T-helper 2 cell (primary cell): ENCODE measurements at places on chromosomes 7 and 10.

DNA sequence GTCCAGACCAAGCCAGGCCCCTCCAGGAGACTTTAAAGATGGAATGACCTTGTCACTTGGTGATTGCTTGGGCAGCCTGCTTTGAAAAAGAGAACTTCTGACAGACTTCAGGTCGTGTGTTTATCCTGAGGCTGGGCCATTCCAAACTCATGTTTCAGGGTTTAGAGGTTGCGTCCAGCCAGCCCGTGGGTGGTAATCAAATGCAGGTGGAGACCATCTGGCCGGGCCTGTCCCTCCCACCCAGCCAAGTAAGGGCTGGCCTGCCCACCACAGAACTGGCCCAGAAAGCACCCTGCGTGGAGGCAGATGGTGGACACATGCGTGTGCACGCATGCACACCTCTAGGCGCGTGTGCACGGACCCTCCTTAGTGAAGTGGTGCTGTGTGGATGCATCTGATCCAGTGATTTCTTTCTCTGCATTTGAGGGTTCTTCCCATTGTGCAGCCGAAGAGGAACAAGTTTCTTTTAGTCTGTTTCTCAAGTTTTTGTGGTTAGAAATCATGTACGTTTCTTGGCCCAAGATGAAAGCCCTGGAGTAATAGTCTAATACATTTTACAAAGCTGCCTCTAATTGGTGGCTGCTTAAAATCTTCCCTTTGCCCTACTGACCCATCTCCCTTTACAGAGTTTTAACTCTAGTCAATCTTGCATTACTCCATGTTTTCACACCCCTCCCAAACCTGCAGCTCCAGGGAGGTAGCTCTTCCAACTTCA is 43.0 kb downstream of the SUFU start:
- no peak for DNase-seq

GRCh38 chr7:70570029-70570428 is 561.9 kb upstream of the GALNT17 start:
- no peak for DNase-seq

DNA sequence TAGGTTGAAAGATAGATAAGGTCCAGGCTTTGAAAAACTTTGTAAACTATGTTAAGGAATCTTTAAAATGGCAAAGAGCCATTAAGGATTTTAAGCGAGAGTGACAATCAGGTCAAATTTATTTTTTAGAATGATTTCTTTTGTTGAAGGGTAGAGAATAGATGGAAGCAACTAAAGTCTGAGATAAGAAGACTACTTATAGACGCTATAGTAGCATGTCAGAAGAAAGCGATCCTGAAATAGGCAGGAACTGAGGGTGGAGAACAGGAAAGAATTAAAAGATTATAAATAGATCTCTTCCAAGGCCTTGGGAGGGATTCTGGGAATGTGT is 13.0 kb upstream of the TSPAN13 start:
- DNase-seq = no peak

GRCh38 chr7:2583798-2584580 is 25.2 kb downstream of the IQCE start:
- DNase-seq = no peak

DNA sequence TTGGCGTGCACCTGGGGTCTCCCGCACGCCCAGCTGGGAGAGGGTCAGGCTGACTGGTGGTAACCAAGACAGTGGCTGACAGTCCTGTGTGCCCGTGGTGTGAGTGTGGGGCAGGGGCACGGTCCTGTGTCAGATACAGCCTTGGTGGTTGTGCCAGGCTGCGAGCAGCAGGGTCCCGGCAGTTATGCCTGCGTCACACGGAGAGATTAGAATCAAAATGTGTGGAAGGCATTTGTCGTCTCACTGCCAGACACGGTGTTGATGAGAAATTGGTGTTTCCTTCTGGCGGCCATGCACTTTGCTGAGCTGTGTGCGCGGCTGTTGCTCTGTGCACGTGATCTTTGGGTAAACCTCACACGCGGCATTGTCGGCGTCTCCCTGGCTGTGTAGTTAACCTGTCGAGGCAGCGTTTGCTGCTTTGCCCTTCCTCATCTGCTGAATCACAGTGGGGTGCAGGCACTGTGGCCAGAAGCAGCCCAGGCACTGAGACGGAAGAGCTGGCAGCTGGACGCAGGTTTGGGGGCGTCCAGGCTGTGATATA is 87.7 kb downstream of the NKX6-2 start:
- no peak for DNase-seq

DNA sequence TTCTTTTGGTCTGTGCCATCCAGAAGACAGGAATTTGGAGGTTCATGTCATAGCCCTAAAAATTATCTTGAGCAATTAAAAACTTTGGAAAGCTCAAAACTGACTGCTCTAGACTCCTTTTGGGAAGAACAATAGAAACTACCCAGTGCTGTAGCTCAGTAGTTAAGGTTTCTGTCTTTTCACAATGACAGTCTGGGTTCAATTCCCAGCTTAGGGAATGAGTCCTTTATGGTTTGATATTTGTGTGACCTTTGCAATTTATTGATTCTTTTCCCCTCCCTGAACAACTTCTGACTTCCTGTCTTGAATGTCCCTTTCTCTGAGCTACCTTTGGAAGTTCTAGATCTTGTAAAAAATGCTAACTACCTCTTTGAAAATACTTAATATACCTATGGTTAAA is 603.3 kb upstream of the IGFBP3 start:
- no peak for DNase-seq

DNA sequence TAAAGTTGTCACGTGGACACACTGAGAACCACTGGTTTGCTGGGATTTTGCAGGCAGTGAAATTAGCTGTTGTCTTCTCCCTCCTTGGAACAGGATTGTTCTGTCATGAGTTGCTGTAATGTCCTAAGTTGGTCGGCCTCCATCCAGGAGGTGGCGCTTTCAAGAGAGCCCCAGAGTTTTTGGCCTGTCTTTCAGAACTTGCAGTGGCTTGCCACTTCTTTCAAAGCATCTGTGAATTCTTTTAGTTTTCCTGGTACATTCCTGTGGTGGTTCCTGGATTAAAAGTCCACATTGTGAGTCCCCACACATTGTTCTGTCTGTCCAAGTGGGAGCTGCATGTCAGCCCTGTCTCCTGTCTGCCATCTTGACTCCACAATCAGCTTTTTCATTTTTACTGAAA is 133.8 kb downstream of the PON1 start:
- DNase-seq = no peak

DNA sequence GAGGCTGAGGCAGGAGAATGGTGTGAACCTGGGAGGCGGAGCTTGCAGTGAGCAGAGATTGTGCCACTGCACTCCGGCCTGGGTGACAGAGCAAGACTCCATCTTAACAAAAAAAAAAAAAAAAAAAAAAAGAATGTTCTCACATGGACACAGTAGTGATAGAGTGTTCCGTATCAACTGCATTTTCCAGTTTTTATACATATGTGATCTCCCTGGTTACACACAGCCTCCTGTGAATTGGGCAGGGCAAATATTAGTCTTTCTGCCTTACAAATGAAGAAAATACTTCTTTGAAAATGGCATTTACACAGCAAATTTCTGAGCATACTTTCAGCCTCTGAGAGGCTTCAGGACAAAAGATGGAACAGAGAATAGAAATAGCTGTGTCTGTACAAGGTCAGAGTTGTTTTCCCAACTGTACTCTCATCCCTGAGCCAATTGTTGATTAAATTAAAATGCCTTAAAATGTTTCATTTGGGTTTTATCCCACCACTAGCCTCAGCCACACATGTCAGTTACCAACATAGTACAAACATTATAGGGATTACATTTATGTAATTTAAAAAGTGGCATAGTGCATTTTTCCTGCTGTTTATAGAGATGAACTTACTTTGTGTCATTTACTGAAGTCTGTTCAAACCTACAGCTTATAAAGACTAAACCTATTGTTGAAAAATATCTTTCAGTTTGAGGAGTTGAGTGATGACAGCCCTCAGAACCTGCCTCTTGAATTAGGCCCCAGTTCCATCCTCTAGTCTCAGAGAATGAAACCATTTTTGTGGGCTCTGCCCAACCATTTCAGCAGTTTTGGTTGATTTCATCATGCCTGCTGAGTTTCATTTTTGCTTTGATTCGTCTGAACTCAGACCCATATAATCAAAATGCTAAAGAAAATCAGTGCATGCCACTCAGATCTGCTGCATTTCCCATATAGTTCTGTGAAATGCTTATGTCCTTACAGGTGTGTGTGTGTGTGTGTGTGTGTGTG is 609.4 kb upstream of the C7orf33 start:
- DNase-seq = no peak

GRCh38 chr7:137967143-137968018 is 34.5 kb downstream of the CREB3L2 start:
- DNase-seq = no peak

- DNase-seq = no peak
Measured at GRCh38 chr10:938941-939678, 7.6 kb upstream of the LARP4B start.

DNA sequence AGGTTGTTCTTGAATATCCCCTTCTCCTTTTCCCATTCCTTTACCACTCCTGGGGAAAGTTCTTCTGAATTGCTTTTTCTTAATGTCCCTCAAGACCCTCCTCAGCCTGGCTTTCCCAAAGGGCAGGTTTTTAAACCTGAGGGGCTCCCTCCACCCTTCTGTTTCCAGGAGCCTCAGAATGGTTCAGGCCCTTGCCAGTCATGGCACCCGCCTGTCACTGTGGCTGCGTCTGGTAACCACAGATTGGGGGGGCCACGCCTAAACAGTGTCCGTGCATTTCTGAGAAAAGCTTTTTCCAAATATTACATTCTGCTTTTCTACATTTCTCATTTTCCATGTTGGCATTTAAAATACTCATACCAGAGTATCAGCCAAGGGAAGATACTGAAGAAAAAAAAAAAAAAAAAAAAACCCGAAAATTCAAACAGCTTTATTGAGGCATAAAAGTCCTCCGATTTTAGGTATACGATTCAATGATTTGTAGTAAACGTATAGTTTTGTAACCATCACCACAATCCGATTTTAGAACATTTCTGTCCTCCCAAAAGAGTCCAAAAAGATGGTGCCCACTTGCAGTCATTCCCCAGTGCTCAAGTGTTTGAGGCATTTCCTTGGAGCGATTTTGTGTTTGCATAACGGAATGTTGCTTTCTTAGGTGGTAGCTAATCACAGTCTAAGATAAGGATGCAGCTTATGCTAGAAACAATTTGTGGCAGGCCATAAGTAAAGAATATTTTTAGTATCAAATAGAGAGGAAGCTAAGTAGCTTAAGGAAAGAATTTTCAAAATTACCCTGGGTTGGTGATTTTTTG is 22.1 kb downstream of the HKDC1 start:
- DNase-seq = no peak

- no peak for DNase-seq
Measured at GRCh38 chr7:30074422-30075030, 46.3 kb downstream of the PLEKHA8 start.

DNA sequence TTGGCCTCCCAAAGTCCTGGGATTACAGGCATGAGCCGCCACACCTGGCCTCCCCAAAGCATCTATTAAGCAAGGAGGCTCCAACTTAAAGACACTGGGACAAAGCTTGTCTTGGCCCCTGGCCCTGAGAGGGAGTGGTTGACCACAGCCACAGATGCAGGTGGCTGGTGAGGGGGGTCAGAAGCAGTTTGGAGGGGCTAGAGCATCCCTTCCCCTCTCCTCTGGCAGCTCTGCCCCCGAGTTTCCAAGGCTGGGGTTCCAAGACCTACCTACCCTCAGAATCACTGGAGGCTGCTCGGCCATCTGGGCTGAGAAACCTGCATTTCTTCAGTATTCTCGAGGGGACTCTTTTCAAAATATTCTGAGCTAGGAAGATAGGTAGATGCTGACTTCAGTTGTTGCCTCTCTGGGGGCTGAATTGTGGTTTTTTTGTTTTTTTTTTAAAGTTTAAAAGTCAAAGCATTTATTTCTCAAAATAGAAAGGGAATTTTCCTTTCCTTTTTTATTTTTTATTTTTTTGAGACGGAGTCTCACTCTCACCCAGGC is 32.6 kb downstream of the DDIT4 start:
- no peak for DNase-seq

DNA sequence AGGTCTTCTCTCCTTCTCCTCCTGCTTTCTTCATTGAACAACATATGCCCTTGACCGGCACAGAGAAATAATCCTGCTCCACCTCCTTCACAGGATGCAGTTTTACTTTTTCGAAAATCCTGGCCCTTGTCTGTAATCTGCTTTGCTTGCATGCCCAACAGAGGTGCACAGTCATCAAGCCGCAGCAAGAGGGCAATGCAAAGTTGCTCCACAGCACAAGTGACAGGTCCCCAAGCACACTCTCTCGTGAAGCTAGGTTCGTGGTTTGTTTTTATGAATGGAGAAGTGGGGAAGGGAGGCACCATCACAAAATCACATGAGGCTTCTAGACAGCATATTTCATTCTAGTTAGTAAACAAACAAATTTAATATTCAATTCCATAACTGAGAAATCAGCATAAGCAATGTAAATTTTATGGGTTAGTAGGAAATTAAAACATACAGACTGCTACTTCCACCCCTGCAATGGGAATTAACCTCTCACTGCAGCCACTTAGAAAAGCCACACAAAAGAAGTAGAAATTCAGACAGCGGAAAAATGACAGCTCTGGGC is 178.8 kb downstream of the TPK1 start:
- DNase-seq = no peak

DNA sequence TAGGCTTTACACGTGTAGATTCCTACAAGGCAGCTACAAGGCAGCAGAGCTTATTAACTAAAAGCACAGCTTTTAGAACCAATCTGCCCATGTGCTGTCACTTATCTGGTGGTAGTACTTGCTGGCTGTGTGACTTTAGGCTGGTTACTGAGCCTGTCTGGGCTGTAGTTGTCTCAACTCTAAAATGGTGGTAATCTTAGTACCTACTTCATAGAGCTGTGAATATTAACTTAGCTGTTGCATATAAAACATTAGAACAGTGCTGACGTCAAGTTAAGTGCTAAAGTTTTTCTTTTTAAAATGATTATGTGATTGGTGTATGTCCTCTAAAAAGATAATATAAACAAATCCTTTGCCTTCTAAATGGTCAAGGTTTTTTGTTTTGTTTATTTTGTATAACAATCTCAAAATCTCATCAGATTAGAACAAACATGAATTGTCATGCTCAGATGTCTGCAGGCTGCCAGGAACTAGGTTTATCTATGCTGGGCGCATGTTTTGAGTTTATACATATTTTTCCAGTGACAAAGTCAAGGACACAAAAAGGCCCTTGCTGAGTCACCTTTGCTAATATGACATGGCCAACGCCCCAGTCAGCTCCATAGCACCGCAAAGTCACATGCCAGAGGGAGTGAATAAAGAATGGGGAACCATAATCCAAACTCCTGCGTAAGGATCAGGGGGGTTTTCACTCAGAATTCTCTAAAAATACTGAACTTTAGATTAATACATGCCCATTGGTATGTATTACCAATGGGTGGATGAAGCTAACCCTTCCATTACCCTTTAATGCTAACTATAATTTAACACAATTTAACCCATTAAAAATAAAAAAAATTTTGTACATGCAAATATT is 39.8 kb upstream of the ARL4A start:
- no peak for DNase-seq
